ENCODE measurements at places on chromosomes 1 and 21.
A peak's percentile ranks its signal among the peaks of the same experiment; 100 is the strongest.

DNA sequence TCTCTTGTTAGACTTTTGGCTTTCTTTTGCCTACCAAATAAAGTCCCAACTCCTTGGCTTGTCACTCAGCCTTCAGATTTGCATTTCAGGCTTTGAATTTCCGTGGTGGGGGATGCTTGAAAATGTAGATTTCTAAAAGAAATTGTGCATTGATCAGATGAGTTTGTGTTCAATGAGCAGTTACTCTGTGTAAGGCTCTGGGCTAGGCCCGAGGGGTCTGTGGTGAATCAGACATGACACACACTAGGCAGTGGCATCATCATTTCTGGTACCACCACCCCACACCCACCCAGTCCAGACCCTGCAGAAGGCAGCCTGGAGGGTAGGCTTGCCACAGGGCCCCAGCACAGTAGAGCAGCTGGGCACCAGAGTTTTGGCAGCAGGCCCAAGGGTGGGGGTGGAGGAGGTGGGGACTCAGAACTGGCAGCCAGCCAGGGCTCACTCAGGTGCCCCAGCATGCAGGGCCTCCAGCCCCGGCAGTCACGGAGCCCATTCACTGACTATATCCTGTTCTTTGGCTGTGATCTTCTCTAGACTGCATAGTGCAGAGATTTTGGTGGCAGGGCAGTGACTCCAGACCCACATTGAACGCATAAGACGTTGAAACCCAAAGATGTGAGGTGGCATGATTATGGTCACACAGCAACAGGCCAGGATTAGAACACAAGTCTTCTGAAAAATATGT is 97.2 kb upstream of the ARTN start:
- peak; percentile 91 for DNase-seq

DNA sequence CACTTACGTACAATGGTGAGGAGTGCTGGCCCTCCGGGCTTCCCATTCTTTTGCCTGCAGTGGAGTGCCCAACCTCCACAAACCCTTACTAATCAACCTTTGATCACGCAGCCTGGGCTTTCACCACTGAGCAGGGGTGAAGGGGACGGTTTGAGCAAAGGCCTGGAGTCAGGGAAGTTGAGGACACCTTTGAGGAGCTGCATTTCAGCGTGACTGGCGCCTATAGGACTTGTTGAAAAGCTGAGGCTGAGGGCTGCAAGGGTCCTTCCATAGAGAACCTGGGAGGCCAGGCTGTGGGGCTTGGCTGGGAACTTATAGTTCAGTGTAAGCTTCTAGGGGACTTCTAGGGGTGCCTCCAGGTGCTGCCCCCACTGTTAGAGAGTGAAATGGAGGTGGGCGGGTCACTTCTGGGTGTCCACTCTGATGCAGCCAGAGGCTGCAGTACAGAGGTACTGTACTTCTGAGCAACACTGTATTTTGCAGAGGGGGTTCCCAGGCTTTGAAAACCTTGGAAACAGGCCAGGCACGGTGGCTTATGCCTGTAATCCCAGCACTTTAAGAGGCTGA is 9.8 kb downstream of the SYTL1 start:
- DNase-seq: no peak

- no peak for DNase-seq
These were observed 455.3 kb upstream of the USP24 start for GRCh38 chr1:55670331-55671082.

DNA sequence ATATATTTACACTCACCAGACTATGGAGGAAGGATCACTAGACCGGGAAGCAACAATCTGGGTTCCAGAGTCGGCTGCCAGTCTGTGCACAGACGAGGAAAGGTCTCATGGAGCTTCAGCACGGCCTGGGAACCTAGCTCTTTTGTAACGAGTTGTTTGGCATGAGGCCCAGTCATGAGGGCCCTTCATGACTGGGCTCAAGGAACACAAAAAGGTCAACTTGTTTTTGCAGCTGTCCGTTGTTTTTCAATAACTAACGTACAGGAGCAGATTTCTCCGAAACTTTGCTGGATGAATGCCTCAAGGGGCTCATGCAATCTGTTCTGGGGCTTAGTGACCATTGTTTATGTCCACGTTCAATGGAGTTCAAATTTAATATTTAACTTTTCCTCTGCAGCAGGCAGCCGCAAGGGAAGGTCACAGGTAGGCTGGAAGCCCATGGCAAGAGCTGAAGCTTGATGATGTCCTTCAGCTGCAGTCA is 5.9 kb upstream of the STUM start:
- peak; percentile 94 for DNase-seq

- no peak for DNase-seq
These were observed 14.5 kb downstream of the AUNIP start for GRCh38 chr1:25844536-25845337.
